ENCODE measurements at places on chromosomes 3 and 15.

DNA sequence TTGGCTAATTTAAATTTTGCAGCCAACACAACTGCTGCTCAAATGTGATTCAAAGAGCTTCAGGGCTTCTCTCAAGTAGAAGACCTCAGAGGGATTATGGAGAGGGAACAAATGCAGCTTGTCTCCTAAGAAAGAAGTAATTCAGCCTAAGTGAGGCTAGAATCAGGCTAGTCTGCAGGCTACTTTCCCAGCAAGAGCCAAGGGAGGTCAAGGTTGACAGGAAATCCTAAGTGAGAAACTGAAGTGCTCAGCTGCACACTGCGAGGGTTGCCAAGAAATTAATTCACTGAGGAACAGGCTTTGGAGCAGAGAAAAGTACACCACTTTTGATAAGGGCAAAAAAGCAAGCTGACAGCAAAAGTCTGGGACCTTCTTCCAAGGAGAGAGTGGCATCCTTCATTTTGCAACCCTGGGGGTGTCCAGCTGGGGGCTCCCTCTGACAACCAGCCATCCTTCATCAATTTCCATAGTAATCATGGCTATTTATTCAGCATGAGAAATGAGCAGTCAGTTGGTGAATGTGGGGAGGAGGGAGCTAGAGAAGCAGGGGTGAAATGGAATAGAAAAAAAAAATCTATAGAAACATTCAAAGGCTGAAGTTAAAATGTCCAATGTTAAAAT lies 646.4 kb upstream of the ADAMTS9 start:
- DNase-seq = no peak

DNA sequence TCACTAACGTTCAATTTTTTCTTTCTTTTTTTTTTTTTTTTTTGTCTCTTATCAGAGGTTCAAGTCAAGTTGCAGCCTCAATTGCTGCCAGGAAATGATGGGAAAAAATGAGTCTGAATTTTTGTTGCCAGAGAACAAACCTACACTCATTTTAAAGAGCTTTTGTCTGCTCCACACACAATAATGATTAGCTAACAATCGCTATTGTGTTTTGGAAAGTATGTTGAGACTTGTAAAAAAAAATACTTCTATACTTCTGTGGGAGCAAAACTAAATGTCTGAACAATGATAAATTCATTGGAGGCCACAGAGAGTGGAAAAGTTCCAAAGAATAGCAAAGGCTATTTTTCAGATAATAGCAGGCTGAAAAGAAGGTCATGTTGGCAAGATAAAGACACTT lies 176.3 kb upstream of the LMCD1 start:
- DNase-seq = no peak

GRCh38 chr3:128188326-128188725 lies 35.0 kb downstream of the EEFSEC start:
- no peak for DNase-seq

- no peak for DNase-seq
These were observed 51.0 kb downstream of the TPRA1 start for GRCh38 chr3:127539366-127540060.

DNA sequence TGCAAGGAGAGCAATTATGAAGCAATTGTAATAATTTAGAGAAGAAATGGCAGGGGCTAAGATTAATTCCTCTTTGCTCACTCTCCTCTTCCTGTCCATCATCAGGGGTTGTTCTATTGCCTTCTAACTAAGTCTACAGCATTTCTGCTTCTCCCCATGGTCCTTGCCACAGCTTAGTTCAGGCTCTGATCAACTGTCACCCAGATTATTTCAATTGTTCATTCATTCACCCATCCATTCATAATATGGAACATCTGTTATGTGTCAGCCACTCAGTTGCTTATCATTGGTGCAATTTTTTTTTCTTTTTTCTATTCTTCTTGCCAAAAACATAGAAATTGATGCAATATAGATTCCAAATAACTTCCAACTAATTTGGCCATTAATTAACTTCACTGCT lies 93.2 kb downstream of the CD47 start:
- DNase-seq = no peak

Data from progenitor cell of endocrine pancreas (in vitro differentiated cells).